Kidney (tissue), 22 donors: ENCODE measurements at places on chromosomes 2 and 18.

DNA sequence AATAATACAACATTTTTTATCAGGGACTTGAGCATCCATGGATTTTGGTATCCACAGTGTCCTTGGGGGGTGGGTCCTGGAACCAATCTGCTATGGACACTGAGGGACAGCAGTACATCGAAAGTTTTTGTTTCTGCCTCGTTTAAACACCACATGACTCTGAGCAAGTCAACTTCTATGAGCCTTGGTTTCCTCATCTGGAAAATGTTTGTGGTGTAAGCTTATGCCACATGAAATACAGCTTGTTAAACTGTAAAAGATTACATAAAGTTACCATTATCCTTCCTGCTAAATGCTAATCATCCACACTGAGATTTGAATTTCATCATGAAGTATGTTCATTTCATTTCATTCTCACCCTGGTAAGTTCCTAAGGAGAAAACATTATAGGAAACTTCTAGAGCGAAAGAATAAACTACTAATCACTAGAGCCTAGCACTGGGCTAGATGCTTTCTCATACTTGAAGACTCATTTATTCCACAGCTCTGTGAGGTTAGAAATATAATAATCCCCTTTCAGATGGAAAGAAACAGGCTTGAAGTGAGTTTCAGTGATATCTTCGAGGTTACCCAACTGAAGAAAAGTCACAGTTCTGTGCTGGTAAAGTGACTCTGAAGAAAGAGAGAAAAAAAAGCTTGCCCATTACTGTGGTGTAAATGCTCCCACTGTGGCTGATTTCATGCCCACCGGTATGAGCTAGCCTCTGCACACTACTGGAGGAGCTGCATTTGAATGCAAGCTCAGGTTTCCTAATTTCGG lies 29.2 kb downstream of the MCFD2 start:
- DNase-seq, result no peak

GRCh38 chr2:168434146-168434545 lies 21.9 kb upstream of the CERS6 start:
- DNase-seq, result no peak

GRCh38 chr2:236673126-236673822 lies 103.6 kb downstream of the ACKR3 start:
- DNase-seq, result no peak

- no peak for DNase-seq
Measured at GRCh38 chr18:39232937-39233336, 1667.3 kb upstream of the CELF4 start.

DNA sequence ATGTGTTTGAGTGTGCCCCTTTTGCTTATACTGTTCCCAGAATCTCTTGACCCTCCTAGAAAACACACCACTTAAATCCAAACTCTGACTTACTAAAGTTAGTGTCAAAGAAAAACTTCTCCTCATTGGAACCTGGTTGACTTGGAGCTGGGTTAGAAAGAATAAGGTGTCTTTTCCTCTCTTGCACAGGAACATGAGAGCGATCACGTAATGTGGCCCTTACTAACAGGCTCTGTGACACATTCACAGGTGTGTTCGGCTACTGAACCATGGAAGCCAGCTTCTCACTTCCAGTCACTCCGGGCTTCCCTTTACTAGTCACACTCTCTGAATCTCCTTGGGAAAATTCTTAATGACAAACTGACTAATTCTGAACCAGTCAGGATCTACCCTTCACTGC lies 5.4 kb upstream of the POU3F3 start:
- DNase-seq, result peak; percentile 67

DNA sequence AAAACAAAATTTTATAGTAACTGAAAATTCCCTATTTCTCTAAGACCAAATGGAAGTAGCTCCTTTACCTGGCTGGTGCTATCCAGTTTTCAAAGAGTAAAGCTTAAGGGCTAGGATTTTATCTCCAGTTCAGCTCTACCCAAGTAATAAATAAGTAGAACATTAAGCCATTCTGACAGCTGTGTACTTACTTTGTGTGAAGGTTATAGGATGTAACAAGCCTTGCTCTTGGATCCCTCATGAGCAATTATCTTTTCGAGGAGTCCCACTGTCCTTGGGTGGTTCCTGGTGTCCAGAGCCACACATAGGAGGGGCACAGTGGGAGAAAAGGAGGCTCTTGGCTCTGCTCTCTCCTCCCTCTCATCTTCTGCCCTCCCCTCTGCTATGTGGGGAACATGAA lies 45.5 kb downstream of the KIF5C start:
- DNase-seq, result no peak
